ENCODE measurements at places on chromosomes 3 and 15.

DNA sequence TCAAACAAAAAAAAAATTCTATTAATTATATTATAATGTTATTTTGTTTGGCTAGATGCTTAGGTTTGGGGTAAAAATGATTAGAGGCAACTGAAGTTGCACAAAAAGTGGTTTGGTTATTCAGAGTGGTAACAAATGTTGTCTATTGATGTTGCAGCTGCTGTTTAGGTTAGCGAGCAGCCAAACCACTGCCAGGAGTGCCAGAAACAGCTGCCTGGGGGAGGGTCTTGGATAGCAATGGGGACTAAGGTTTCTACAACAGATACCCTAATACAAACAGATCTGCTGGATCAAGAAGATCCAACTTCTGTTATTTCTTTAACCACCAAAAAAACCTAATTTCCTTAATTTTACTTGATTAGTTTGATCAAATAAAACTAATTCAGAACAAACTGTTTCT is 26.6 kb downstream of the BTLA start:
- DNase-seq, result no peak

GRCh38 chr3:71784914-71785531 is at the start of gene PROK2:
Gene PROK2 (minus strand): TSS chr3:71785148. CDS start chr3:71785052, 96 bp downstream.
- no peak for DNase-seq

GRCh38 chr15:73950479-73950830 is 24.2 kb downstream of the LOXL1 start:
- DNase-seq, result no peak

DNA sequence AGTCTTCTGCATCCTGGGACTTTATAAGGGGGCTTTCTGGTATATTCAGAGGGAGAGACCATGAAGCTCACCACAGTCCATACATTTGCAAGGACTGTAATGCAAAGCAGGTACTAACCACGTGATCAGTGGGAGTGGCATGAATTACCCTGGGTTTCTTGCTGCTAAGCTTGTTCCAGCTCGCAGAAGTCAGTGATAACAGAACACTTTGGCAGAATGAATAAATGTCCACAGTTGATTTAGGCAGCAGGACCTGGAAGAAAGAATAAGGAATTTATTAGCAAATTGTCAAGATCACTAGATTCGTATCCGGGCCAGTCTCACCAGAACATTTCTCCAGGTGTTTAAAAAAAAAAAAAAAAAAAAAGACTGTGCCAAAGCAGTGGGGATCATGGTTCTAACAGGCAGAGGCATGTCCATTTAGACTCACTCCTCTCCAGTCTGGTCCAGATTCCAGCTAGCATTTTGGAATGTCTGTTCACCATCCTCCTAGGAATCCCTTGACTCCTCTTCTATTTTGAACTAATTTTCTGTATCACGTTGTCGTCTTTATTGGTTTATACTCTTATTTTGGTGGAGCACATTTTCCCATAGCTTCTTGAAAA is 24.5 kb downstream of the HHLA2 start:
- no peak for DNase-seq

- no peak for DNase-seq
Observed at GRCh38 chr3:129595544-129596193, 10.8 kb downstream of the PLXND1 start.

- no peak for DNase-seq
Observed at GRCh38 chr3:188869628-188870027, 302.1 kb upstream of the TPRG1 start.

GRCh38 chr3:170811515-170811914 is 58.5 kb downstream of the RPL22L1 start:
- DNase-seq, result no peak

DNA sequence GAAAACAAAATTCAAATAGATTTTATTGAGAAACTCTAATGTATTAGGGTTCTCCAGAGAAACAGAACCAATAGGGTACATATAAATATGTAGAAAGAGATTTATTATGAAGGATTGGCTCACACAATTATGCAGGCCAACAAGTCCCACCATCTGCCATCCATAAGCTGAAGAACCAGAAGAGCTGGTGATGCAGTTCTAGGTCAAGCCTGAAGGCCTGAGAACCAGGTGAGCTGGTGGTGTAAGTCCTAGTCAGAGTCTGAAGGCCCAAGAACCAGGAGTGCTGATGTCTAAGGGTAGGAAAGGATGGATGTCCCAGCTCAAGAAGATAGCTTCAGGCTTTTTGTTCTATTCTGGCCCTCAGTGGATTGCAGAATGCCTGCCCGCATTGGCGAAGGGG is 2.6 kb upstream of the NFKBIZ start:
- DNase-seq, result no peak

DNA sequence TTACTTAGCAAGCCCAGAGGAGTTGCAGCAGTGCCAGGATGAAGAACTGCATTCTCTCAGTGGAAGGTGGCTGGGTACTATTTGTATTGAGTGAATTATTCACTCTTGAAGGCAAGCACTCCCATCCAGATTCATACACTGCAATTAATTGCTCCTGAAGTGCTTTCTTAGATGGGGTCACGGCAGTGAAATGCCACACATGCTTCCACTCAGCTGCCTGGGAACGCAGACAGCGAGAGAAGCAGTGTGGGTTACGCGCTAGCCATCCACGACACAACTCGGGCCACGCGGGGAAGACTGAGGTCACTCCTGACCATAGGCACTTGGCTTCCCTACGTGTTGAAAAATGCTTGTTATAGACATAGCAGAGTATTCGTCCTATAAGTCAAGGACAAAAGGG is 30.8 kb upstream of the LMCD1 start:
- DNase-seq, result no peak

DNA sequence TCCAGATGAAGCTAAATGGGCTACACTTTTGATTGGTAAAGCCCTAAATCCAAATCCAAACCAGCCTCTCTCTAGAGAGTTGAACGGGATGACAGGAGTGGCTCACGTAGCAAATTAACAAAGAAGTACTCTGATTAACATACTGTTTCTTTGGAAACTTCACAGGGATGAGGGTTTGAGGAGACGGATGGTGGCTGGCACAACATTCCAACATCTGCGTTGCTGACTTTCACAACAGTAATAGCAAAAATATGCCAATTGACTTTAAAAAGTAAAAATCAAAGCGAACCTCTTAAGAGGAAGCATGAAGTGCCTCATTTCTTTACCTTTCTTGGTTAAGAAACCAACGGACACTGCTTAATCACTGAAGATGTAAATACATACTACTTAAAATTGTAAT is 181.4 kb downstream of the TBL1XR1 start:
- DNase-seq, result no peak

- no peak for DNase-seq
Observed at GRCh38 chr15:38349251-38349650, 96.6 kb downstream of the SPRED1 start.

Data from breast epithelium (tissue), 4 donors.